ENCODE measurements at places on chromosomes 5 and 9.
A peak's percentile ranks its signal among the peaks of the same experiment; 100 is the strongest.

- peak; percentile 41 for DNase-seq
These were observed 20.3 kb downstream of the CAMSAP1 start for GRCh38 chr9:135887021-135887507.

DNA sequence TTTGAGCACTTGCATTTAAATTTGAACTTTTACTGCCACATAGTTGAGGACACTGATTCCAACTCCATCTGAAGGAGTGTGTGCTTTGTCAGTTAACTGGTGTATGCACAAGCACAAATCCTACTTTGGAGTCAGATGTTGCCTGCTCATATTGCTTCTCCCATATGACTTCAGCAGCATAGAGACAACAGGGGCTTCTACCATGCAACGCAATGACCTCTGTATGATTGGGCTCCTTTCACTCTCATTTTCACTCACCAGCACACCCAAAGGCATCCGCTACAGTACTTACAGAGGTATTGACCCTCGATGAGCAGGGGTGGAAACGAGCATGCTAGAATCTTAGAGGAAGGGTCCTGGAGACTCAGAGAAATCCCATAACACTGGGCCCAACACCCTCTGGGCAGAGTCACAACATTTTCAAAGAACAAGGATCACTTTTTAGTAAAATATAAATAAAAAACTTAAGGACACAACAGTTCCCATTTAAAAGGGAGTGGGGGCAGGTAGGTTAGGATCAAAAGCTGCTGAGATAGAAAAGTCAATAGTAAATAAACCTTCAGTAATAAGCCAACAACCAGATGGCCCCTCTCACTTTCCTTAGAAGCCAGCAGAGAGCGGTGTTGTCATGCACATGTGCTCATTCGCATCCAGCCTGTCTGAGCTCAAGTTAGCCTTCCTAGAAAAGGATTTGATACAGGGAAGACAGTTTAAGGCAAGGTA is 203.8 kb downstream of the SNCAIP start:
- DNase-seq: peak; percentile 88

- no peak for DNase-seq
These were observed 641.3 kb upstream of the KLF4 start for GRCh38 chr9:108130905-108131304.

DNA sequence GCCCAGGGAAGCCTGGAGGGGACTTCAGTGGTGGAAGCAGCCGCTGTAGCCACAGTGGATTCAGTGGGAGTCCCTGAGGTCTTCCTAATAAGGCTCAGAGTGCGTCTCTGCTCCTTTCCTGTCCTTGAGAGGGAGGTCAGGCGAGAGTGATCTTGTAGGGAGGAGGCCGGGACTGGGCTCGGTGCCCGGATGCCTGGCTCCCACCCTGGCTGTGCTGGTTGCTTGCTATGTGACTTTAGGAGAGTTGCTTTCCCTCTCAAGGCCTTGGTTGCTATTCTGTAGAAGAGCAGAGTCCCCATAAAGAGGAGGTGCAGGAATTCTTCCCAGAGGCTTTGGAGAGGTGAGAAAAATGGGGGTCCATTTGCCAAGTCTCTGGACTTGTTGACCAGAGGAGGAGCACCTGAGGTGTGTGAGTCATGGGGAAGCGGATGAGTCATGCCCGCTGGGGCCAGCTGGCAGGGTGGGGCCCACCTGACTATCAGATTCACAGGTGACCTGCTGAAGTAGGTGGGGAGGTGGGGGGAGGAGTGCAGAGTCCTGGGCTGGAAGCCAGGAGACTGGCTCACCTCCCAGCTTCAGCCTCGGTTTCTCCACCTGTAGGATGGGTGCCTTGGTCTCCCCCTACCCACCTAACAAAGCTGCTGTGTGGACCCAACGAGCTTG is 13.8 kb downstream of the GSN start:
- DNase-seq: peak; percentile 76

DNA sequence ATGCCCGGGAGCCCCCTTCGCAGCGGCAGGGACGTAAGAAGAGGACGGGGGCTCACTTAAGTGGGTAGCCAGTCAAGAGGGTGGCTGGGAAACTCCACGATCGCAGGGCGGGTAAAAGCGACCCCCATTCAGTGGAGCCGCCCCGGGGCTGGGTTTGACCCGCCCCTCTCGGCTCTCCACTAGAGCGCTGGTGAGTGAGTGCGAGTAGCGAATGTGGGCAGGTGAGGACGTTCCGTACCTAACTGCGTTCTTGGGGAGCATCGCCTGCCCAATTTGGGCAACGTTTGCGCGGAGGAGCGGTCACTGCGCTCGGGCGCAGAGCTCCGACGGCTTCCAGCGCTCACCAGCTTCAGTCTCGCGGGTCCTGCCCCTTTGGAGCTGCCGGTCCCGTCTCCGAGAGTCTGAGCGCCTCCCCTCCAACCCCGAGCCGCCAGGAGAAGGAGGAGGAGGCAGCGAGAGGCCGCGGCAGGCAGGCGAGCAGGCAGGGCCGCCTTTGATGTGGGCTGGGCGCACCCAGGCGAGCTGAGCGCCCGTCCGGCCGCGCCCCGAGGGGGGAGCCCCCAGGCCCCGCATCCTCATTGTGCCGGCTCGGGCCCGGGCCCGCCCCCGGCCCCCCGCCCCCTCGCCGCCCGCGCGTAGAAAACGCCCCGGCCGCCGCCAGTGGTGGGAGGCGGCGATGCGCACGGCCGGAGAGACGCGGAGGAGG is at the start of gene FGF18:
Gene FGF18, plus strand, starts transcription at position 666 of the 706 bp plus-strand sequence. CDS start 553 bp downstream, outside the sequence.
- peak; percentile 91 for DNase-seq

DNA sequence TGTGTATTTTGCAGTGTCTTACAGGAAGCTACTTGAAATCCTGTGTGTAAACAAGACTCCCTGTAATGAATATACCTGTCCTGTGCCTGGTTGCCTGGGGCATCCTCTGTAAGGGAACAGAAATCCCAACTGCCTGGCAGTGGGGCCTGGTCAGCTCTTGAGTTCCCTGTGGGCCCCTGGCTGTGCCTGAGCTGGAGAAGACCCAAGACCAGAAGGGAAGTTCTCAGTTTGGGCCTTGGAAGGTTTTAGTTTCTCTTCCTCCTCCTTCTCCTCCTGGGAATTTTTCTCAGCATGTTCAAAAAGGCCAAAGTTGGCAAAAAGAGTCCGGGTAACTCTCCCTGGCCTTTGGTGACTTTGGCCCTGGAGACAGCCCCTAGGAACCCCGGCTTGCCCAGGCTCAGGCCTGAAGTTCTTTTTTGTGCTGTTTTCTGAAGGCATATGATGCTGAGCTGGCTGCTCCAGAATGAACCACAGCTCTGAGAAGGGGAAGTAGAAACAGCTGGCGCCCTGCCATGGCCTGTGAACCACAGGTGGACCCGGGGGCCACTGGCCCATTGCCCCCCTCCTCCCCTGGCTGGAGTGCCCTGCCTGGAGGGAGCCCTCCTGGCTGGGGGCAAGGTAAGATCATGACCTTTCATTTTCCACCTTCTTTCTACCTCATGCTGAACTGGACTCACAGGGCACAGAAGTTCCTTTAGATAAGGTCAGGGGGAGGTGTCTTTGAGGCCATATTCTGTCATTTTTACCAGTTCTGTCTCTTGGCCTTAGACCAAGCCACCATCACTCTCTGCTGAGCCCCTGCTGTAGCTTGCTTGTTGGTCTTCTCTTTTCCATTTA is 5.8 kb downstream of the TMEM268 start:
- no peak for DNase-seq

GRCh38 chr5:34742061-34742460 is 85.9 kb downstream of the RAI14 start:
- DNase-seq: no peak

GRCh38 chr9:93119953-93120845 is 13.9 kb downstream of the NINJ1 start:
- peak; percentile 98 for DNase-seq

- DNase-seq: peak; percentile 86
These were observed 47.8 kb downstream of the ERGIC1 start for GRCh38 chr5:172881691-172882370.

GRCh38 chr5:178849316-178849715 is 10.4 kb upstream of the ZNF354B start:
- DNase-seq: no peak

GRCh38 chr9:85157772-85158171 is 488.2 kb downstream of the NTRK2 start:
- DNase-seq: no peak

DNA sequence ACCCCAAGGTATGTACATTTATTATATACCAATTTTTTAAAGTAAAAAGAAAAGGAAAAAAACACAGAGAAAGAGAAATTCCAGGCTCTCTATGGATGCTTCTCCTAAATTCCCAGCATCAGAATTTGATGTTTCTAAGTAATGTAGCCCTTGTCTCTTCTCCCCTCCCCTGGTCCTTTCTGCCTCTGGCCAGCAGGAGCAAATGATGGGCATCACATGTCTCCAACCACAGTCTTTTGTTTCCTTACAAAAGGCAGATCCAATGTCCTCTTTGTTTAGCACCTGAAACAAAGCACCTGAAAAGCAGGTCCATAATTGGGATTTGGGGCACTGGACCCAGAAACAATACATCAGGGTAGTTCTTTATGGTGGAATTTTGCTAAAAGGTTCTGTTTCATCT is 50.4 kb upstream of the APC start:
- DNase-seq: no peak

Data from astrocyte of the hippocampus (primary cell).